ENCODE measurements at places on chromosomes 6 and 20.

GRCh38 chr6:113856375-113856624 is 845 bp upstream of the MARCKS start:
- no peak for DNase-seq

DNA sequence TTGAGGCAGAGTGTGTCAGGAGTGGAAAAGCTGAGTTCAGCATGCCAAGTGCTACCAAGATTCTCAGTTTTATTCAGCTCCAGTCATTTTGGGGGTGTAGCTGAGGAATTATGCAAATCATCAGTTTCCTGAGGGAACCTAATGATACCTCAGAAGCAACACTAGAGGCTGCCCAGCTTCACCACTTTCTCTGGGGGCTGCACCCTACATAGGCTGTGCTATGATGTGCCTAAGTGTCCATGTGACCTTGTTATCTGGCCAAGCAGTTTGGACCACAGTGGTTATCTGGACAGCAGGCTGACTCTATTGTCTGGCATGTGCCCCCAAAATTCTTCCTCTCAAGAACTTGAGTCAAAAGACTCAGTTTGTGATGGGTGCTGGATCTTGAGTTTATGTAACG is 374.6 kb upstream of the SYNCRIP start:
- no peak for DNase-seq

GRCh38 chr6:20919677-20920385 is 385.6 kb downstream of the CDKAL1 start:
- DNase-seq, result no peak

DNA sequence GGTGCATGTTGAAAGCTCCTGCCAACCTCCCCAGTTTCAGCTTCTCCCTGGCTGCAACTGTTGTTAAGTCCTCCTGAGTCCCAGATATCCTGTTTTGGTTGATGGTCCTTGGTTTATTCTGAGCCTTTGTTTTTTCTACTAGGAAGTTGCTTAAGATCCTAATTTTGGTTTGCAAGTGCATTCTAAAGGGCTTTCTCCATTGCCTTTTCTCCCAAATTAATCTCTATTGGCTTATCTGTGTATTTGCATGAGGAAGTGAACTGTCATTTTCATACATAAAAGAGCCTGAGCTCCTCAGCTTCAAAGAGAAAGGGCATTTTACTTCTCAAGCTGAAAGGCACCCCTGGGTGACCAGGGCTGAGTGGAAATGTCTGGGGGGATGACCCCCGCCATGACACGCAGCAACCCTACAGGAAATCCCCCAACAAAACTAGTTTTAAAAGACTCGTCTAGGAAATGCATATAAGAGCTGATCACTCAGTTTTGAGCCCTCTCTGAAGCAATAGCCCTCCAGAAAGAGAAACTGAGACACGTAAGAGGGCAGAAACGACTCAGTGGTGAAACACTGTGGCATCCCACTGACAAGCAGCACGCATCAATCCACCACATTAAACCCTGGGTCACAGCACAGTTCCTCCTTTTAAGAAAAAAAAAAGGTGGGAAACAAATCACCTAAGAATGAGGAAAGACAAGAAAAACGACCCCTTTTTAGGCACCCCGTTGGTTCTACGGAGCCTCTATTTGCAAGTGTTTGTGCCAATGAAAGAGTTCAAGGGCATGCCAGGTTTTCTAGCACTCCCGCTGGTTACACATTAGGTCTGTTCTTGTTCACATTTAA is 140.9 kb downstream of the THBS2 start:
- DNase-seq, result no peak

GRCh38 chr6:170026751-170027646 is 263.9 kb downstream of the DLL1 start:
- DNase-seq, result no peak

DNA sequence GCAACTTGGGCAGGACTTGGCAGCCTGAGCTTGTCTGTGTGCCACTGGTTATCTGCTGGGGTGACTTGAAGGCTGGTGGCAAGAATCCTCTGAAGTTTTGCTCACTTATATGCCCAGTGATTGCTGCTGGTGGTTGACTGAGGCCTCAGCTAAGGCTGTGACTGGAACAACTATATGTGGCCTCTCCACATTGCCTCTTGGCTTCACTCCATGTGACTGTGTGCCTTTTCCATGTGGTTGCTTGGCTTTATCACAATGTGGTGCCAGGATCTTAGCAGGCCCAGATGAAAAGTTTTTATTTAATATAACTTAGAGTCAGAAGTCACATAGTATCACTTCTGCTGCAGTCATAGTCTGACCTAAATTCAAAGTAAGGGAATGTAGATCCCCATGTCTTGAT is 104.5 kb downstream of the ADAT2 start:
- no peak for DNase-seq

- no peak for DNase-seq
Measured at GRCh38 chr20:1788044-1788443, 107.2 kb upstream of the SIRPA start.

DNA sequence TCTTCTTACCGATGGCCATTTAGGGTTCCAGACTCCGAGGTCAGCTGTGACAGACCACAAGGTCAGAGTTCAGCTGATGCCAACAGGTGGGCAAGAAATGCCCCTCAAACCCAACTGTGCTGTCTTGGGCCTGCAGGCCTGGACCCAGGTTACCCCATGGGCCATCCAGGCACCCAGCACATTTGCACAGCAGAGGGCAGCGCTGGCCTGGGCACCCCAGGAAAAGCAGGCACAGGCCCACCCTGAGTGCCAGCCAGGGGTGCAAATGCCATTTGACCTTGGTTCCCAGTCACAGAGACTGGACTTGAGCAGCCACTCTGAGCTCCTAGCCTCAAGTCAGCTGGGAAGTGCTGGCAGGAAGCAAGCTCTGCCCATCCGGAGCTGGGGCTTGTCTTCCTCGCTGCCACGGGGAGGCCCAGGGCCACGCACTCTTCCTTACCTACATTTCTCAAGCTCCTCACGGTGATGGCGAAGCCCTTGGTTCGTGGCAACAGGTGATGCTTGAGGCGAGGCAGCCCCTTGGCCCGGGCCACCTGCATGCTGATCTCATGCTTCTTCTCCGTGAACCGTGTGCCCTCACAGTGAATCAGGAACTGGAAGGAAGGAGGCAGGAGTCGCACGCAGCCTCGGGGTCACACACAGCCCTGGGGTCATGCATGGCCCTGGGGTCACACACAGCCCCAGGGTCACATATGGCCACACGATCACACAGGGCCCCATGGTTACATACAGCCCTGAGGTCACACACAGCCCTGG is 120.8 kb downstream of the AGPAT4 start:
- DNase-seq, result no peak

Data from NCI-H460 (cell line).